ENCODE measurements at places on chromosomes 16 and 17.
A peak's percentile ranks its signal among the peaks of the same experiment; 100 is the strongest.

DNA sequence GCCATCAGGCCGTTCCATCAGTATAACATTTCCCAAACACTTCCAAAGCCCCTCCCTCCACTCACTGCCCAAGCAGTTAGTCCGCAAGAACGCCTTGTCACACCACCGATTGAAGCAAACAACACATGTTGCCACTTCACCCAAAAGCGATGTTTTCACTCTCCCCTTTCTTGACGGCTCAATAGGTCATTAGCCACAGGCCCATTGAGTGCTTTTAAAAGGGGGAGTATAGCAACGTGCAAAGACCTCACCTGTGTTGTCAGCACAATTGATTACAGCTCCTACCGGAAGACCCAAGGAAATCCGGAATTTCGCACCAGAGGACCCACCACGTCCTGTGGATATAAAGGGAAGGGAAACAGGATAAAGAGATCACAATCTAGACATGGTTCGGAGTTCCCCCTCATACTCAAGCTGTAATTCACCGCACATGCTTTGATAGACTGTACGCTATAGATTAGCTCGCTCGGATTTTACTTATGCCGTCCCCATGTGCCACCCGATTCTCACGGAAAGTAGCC is 690 bp downstream of the RPL23 start:
- DNase-seq = no peak

DNA sequence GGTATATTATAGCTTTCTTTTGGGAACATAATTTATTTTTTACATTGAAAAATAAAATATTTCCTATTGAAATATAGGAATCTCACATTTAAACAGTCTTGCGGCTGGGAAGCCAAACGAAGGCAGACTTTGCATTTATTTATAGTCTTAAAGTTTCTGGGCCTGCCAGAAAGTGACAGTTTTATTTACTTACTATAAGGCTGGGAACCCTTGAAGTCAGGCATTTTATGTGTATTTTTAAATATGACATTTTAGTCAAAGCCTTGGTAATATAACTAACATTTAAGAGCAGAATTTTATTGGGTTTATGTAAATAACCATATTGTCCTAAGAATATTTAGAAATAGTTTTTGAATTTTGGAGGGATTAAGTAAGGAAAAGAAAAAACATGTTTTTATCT is 97.5 kb downstream of the TANGO6 start:
- DNase-seq = no peak

DNA sequence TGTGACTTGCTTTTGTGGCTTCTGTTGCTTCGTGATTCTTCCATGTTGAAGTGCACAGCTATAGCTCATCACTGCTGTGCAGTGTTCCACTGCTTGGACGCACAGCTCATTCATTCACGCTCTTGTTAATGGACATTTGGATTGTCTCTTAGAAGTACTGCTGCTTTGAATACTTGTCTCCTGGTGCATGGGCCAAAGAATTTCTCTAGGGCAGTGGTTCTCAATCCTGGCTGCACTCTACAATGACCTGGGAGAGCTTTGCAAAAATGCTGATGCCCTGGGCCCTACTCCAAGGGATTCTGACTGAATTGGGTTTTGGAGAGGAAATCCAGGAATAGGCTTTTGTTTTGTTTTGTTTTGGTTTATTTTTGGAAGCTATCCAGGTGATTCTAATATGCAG is 20.0 kb downstream of the CCL17 start:
- DNase-seq = no peak

GRCh38 chr16:62764572-62764971 is 728.3 kb upstream of the CDH8 start:
- DNase-seq = no peak

GRCh38 chr17:30219833-30220232 is 15.7 kb downstream of the SLC6A4 start:
- no peak for DNase-seq

DNA sequence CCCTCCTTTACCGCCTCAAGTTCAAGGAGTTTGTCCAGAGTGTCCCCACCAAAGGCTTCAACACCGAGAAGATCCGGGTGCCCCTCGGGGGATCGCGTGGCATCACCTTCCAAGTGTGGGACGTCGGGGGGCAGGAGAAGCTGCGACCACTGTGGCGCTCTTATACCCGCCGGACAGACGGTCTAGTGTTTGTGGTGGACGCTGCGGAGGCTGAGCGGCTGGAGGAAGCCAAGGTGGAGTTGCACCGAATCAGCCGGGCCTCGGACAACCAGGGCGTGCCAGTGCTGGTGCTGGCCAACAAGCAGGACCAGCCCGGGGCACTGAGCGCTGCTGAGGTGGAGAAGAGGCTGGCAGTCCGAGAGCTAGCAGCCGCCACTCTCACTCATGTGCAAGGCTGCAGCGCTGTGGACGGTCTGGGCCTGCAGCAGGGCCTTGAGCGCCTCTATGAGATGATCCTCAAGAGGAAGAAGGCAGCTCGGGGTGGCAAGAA is 1.1 kb downstream of the ARL4D start:
- no peak for DNase-seq

- no peak for DNase-seq
Measured at GRCh38 chr17:69188064-69188463, 40.6 kb downstream of the ABCA10 start.

GRCh38 chr17:81245024-81245664 is 6.0 kb downstream of the NDUFAF8 start:
- DNase-seq = no peak

- DNase-seq = peak; percentile 13
Measured at GRCh38 chr16:920051-920681, 50.6 kb downstream of the LMF1 start.

- no peak for DNase-seq
Measured at GRCh38 chr16:15435216-15435864, 952 bp downstream of the BMERB1 start.

GRCh38 chr17:62933501-62934385 is 32.3 kb upstream of the TANC2 start:
- DNase-seq = no peak

- DNase-seq = no peak
Measured at GRCh38 chr16:1914084-1914608, 4.1 kb downstream of the HS3ST6 start.

DNA sequence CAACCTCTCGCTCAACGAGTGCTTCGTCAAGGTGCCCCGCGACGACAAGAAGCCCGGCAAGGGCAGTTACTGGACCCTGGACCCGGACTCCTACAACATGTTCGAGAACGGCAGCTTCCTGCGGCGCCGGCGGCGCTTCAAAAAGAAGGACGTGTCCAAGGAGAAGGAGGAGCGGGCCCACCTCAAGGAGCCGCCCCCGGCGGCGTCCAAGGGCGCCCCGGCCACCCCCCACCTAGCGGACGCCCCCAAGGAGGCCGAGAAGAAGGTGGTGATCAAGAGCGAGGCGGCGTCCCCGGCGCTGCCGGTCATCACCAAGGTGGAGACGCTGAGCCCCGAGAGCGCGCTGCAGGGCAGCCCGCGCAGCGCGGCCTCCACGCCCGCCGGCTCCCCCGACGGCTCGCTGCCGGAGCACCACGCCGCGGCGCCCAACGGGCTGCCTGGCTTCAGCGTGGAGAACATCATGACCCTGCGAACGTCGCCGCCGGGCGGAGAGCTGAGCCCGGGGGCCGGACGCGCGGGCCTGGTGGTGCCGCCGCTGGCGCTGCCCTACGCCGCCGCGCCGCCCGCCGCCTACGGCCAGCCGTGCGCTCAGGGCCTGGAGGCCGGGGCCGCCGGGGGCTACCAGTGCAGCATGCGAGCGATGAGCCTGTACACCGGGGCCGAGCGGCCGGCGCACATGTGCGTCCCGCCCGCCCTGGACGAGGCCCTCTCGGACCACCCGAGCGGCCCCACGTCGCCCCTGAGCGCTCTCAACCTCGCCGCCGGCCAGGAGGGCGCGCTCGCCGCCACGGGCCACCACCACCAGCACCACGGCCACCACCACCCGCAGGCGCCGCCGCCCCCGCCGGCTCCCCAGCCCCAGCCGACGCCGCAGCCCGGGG is 1.3 kb downstream of the FOXC2 start:
- DNase-seq = no peak

GRCh38 chr17:70314506-70314905 is 145.2 kb downstream of the KCNJ2 start:
- DNase-seq = no peak

GRCh38 chr17:81672504-81672903 is 6.0 kb downstream of the CCDC137 start:
- DNase-seq = no peak

DNA sequence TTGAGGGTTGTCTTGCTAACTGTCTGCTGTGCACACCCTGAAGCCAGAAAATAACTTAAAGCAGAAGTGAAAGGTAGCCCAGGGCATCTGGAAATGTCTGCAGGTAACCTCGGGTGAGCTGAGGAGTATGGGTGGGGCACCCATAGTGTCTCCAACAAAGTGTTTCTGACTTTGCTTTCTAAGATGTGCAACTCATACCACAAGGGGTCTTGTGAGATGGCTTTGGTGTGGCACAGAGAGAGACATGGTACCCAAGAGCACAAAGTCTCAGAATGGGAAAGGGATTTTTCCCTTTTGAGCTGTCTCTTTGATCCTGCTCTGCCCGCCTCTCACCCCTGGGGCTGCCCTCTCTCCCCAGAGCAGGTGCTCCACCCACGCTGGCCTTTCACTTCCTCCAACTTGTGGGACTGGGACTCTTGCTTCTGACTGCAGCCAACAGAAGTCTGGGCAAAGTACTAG is 6.9 kb downstream of the CHD9 start:
- DNase-seq = peak; percentile 85

DNA sequence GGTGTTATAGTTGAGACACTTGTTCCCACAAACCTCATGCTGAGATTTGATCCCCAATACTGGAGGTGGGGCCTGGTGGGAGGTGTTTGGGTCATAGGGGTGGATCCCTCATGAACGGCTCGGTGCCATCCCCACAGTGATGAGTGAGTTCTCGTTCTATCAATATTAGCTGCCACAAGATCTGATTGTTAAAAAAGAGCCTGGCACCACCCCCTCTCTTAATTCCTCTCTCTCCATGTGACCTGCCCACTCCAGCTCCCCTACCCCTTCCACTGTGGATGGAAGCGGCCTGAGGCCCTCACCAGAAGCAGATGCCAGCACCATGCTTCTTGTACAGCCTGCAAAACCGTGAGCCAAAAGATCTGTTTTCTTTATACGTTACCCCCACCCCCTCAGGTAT is 31.2 kb downstream of the TRIM16 start:
- DNase-seq = no peak

- no peak for DNase-seq
Measured at GRCh38 chr17:61131585-61131984, 268.1 kb upstream of the TBX2 start.

DNA sequence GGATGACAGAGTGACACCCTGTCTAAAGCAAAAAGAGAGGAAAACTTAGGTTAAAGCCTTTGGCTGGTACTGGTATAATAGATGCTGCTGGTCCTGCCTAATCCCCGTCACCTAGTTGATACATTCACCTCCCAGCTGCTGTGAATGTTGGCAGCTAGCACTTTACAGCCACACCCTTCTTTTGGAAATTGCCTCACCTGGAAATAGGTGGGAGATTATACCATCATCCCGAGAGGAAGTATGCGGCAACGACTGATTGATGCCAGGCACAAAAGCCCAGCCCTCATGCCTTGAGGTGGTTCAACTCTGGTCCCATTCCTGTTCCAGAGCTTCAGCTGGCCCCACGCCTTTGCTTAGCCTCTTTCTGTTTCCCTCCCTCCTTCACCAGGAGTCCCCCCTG is 53.2 kb upstream of the SIAH1 start:
- no peak for DNase-seq

DNA sequence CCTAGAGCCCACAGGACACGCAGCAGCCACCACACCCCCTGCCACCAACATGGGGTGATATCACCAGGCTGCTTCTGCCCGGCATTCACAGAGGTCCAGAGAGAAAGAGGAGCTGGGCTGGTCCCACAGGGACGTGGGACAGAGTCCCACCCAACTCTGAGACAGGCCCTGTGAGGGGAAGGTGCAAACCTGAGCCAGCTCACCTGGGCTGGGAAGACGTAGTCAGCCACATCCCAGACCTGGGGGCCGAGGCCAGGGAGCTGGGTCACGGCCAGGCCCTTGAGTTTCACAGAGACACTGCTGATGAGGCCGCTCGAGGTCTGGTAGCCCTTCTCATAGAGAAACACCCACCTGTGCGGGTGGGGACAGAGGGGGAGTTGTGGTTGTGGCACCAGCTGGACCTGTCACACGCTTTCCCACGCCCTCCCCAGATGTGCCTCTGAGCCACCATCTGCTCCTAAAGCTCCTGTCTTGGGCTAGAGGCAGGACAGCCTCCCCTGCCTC is 11.2 kb downstream of the P2RX1 start:
- peak; percentile 37 for DNase-seq

- no peak for DNase-seq
Measured at GRCh38 chr16:24728891-24729242, 584 bp upstream of the TNRC6A start.

GRCh38 chr16:15915555-15916081 is 27.2 kb upstream of the CEP20 start:
- no peak for DNase-seq

DNA sequence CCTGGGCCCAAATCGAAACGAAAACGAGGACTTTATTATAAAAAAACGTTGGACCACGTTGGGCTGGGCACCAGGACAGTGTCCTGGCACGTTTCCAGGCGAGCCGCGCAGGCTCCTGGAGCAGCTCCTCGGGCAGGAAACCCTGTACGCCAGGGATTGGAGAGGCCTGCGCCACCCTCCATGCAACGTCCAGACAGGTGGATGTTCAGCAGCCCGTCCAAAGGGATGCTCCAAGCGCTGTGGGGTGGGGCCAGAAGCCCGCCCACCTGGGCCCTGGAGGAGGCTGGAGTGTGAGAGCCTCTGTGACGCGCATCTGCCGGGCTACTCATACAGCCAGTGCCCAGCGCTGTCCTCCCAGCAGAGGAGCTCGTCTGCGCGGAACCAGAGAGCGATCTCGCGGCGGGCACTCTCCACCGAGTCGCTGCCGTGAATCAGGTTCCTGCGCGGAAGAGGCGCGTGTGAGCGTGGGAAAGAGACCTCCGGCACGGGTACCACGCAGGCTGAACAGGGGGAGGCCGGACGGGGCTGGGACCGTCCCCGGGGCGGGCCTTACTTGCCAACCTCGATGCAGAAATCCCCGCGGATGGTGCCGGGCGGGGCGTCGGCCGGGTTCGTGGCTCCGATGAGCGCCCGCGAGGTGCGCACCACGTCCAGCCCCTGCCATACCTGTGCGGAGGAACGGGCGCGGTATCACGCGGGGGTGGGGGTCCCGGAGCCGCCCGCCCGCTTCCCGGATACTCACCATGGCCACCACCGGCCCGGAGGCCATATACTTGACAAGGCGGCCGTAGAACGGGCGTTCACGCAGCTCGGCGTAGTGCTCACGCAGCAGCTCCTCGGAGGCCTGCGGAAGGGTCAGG is 785 bp downstream of the NME3 start:
- DNase-seq = peak; percentile 85

- DNase-seq = no peak
Measured at GRCh38 chr17:76495663-76496400, 5.4 kb downstream of the RHBDF2 start.
